ENCODE measurements at places on chromosomes 11 and 22. TPM values are rescaled to one million over a fixed set of nuclear protein-coding genes. Genes with fewer than 3 reads are reported as not detected.

DNA sequence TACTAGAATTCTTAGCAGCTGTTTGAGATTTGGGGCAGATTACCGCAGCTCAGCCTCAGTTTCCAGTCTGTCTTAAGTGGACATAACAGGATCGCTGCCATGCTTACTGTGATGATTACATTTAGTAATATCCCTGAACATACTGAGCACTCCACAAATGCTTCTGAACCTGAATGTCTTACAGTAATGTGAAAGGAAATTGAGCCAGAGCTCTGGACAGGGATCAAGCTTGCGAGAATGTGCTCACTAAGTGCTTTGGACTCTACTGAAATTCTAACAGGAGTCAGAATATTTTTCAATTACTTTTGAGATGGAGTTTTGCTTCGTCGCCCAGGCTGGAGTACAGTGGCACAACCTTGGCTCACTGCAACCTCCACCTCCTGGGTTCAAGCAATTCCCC, 118.6 kb upstream of the RASSF10 start:
- no peak for DNase-seq

DNA sequence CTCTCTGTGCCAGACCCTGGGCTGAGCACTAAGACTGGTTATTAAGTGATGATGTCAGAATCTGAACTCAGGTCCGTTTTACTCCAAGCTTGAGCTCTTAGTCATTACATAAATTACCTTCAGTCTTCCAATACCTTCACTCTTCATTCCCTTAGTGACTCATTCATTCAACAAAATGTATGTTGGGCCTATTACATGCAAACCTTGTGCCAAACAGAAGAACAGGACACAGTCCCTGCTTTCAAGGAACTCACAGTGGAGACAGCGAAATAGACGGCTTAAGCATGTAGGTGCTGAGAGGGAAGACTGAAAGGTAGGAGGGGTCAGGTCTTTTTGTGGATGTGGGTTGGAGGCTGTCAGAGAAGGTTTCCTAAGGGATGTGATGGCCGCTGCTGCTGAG, 3.3 kb downstream of the KCTD14 start:
- peak; percentile 58 for DNase-seq

- DNase-seq = no peak
Observed at GRCh38 chr11:70378506-70379134, 19.7 kb upstream of the CTTN start.

- DNase-seq = peak; percentile 31
Observed at GRCh38 chr11:31340903-31341572, 28.5 kb downstream of the DCDC1 start.

Gene BEST1
- total RNA-seq = not detected

Gene THOC5
- 105 TPM for total RNA-seq

DNA sequence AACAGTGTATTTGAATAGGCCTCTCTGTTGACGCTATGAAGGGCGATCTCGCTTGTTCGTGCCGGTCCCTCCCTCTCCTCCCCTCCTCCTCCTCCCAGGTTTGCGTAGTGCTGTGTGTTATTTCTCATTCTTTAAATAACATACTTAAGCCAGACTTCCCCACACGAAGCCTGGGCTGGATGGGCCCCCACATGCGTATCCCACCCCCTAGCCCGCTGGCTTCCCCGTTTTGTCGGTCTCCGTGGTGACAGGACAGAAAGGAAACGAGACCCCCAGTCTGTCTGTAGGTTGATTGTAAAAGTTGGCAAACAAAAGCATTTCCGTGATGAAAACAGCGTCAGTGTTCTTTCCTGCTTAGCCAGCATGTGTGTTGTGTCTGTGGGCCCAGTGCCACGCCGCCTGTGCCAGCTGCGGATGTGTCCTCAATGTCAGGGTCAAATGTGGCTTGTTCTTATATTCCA, 27.3 kb downstream of the FAM118A start:
- no peak for DNase-seq

GRCh38 chr11:125431009-125431408, 65.1 kb downstream of the FEZ1 start:
- no peak for DNase-seq

Gene PACSIN3
- total RNA-seq = 64.6 TPM

- no peak for DNase-seq
Observed at GRCh38 chr22:50296658-50297490, 10.6 kb downstream of the PLXNB2 start.

GRCh38 chr11:128346804-128347203, 240.6 kb downstream of the ETS1 start:
- DNase-seq = peak; percentile 81

DNA sequence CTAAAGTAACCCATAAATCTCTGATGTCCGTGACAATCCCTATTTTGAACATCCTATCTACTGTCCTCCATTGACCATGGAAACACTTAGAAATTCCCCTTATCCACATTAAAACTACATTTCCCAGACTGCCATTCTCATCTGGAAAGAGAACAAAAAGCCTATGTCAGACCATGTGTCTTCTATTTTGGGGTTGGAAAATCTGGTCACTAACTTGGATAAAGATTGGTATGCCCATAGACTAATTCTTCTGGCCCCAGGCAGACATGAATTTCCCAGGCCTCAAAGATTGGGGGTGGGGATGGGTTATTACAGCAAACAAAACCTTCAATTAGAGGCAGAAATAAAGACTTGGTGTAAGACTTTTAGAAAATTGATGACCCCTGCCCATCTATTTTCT, 30.9 kb upstream of the CREB3L1 start:
- DNase-seq = no peak

Gene FADS3
- 65.3 TPM for total RNA-seq

- no peak for DNase-seq
Observed at GRCh38 chr11:66841861-66842260, 1.4 kb upstream of the RCE1 start.

DNA sequence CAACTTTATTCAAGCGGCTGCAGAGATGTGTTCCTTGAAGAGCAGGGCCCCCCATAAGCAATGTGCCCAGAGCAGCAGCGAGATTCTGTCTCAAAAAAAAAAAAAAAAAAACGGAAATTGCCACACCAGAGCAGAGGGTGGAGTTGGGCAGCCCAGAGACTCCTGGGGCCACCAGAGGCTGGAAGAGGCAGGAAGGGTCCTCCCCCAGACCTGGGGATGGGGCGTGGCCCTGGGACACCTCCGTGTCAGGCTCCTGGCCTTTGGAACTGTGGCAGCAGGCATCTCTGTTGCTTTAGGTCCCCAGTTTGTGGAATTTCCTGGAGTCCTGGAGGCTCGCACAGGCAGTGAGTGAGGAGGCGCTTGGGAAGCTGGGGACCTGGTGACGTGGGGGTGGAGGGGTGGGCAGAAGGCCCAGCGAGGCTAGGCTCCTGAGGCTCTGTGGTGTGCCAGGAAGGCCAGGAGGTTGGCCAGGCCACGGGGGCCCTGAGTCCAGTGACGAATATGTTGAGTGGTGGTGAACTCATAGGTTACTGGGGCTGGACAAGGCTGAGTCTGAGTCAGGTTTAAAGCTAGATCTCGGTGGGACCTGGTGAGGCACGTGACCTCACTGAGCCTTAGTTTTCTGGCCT, 735.6 kb downstream of the BRD1 start:
- no peak for DNase-seq

DNA sequence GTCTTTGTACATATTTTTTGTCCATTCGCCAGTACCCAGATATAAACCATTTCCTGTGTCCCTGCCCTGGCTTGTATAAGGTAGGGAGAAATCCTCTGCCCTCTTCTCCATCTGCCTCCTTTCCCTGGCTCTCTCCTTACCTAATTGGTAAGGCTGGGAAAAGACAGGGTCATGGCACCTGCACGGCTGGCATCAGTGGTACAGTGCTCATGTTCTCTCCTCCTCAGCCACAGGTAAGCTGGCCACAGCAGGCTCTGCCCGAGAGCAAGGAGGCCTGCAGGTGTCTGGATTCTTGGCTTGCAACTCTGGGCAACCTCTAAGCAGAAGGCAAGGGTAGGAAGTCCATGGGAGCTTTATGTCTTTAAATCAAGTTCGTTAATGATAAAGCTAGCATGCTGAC, 419.9 kb downstream of the BUD13 start:
- DNase-seq = no peak

DNA sequence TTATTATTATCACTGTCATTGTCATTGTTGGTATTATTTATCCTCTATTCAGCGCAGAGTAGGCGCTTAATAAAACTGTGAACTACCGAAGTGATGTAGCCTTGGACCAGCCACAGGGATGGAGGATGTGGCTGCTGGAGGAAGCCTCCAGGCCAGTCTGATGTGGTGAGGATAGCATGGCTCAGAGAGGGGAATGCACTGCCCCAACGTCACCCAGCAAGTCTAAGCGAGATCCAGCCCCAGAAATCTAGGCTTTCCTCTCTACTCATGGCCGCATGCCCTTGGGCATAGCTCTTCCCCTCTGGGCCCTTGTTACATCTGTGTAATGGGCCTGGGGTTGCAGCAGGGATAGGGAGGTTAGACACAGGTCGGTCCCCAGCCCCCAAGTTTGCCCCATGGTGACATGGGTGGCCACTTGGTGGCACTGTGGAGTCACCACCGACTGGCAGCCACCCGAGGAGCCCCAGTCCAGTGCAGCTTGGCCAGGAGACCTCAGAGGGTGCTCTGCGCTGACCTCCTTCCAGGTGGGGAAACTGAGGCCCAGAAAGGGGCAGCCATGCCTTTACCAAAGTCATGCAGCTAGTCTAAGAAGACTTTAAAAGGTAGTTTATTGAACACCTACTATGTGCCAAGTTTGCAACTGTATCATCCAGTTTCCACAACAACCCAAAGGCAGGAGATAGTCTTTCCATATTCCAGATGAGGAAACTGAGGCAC, 395.7 kb downstream of the MN1 start:
- peak; percentile 56 for DNase-seq

- no peak for DNase-seq
Observed at GRCh38 chr22:25510876-25511275, 53.6 kb upstream of the GRK3 start.

Gene IL18BP
- total RNA-seq = 1.8 TPM

- DNase-seq = no peak
Observed at GRCh38 chr11:128747728-128748148, 53.9 kb downstream of the FLI1 start.

Gene MS4A15
- not detected for total RNA-seq

DNA sequence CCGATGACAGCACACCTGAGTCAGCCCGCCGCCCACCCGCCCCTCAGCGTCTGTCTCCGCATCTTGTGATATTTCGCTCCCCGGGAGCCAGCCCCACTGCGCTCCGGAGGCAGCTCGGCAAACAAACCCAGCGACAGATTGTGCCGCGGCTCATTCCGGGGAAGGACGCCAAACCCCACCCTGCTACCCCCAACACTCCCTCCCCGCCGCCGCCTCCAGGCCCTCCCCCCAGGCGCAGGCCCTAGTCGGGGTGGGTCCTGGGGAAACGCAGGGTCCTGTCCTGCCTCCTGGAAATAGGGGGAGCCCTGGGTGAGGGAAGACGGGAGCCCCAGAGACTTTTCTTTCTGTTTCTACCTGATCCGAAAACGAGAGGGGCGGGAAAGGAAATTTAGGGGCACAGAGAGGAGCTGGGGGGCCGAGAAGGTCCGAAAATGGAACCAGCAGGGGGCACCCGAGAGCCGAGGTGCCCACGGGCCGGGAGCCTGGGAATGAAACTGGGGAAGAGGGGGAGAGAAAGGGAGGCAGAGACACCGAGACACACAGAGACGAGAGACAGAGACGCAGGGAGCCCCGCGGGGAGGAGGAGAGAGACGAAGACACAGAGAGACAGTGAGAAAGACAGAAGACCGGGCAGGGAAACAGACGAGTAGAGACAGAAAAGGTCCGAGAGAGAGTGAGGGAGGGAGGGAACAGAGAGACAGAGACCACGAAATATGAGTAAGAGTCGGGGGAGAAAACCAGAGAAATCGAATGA, 1.7 kb upstream of the RTN4RL2 start:
- DNase-seq = no peak

DNA sequence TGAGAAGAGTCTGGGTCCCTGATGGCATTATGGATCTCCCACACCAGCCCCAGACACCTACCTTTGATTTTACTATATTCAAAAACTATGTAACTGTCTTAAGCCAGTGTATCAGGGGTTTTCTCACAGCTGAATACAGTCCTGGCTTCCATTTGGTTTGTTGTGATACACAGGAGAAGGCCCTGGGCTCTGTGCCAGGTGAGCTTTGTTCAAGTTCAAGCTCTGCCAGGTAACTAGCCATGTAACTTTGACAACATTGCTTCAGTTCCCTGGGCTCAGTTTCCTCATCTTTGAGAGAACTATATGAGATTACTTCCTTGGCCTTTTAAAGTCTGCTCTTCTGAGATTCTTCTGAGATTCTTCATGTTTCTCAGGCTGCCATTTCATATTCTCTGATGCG, 327.5 kb upstream of the TENM4 start:
- DNase-seq = no peak

GRCh38 chr11:64524158-64524527, 66.9 kb upstream of the SLC22A12 start:
- DNase-seq = no peak

GRCh38 chr11:16804104-16804947, 65.9 kb downstream of the C11orf58 start:
- DNase-seq = no peak

Gene KCNJ5
- total RNA-seq = not detected

DNA sequence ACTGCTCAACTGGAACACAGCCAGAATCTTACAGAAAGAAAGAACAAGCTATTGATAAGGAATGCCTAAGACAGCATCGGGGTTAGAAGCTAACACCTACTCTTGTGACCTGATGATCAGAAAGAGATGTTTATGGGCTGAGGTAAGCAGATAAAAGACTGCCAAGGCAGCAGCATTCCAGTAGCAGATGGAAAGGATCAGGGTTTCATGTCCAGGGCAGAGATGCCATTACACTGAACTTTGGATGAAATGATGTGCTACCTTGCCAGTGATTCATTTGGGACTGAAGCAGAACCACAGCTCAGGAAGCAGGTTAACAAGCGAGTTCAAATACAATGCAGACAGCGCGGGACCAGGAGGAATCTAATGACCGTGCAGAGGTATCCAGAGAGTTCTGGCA, 27.1 kb upstream of the APOA1 start:
- DNase-seq = no peak

Gene APOL2
- total RNA-seq = 20.6 TPM

DNA sequence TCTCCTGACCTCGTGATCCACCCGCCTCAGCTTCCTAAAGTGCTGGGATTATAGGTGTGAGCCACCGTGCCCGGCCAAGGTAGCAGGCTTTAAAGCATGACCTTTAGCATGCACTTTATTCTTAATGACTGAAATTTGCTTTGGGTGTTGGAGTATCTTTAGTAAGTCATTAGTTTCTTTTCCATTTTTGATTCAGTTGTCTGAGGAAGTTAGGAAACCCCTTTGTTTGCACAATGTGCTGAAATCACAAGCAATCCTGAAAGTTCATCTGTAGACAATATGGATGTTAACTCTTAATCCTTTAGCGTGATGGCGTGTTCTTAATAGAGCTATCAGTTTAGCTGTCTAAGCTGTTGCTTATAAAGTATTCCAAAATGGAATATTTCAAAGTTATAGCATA, 16.8 kb downstream of the SDHD start:
- no peak for DNase-seq

Gene SCARF2
- 46.0 TPM for total RNA-seq

GRCh38 chr22:37282385-37282677, at the start of gene CYTH4:
CYTH4 (plus strand) TSS chr22:37282508; CDS start chr22:37282570, 62 bp downstream.
- DNase-seq = peak; percentile 32

- DNase-seq = no peak
Observed at GRCh38 chr11:74720596-74721478, 10.4 kb downstream of the CHRDL2 start.

- DNase-seq = no peak
Observed at GRCh38 chr11:19874266-19874665, 161.6 kb downstream of the NAV2 start.

GRCh38 chr11:64385945-64386704, 27.2 kb downstream of the RPS6KA4 start:
- DNase-seq = peak; percentile 79

- DNase-seq = no peak
Observed at GRCh38 chr11:67370351-67371076, 2.9 kb downstream of the CLCF1 start.

Gene CCND1
- total RNA-seq = 617 TPM

Gene OR51B2
- total RNA-seq = 4.4 TPM

Measured in HT1080 (cell line).